A549 treated with AZD2906 at 1 μM for 4 hours (cell line): ENCODE measurements at places on chromosomes 5 and 9. TPM values are rescaled to one million over a fixed set of nuclear protein-coding genes. Genes with fewer than 3 reads are reported as not detected.

NAIP gene
- total RNA-seq = 0.32 to 0.46 TPM (median 0.40 TPM) in 5 replicates

PCDHA6 gene
- total RNA-seq = 0.03 to 0.07 TPM (median 0.07 TPM) in 5 replicates

PTPDC1 gene
- 3.4 to 4.5 TPM (median 4.1 TPM) in 5 replicates for total RNA-seq

ZNF300 gene
- total RNA-seq = 1.9 to 2.8 TPM (median 2.4 TPM) in 5 replicates

CNTNAP3 gene
- 8.0 to 10.7 TPM (median 8.8 TPM) in 5 replicates for total RNA-seq

INSL4 gene
- total RNA-seq = 14.4 to 17.2 TPM (median 16.2 TPM) in 5 replicates

NAA35 gene
- 24.7 to 30.7 TPM (median 26.1 TPM) in 5 replicates for total RNA-seq

NUTM2G gene
- total RNA-seq = not detected in 5 replicates

LHX3 gene
- 0.07 to 0.08 TPM (median 0.08 TPM) in 4 of 5 replicates, not detected in the other for total RNA-seq

NSA2 gene
- total RNA-seq = 113 to 149 TPM (median 119 TPM) in 5 replicates

COL15A1 gene
- total RNA-seq = 0.53 to 0.87 TPM (median 0.57 TPM) in 5 replicates

PCDHB5 gene
- 1.3 to 1.7 TPM (median 1.4 TPM) in 5 replicates for total RNA-seq

ZFAND5 gene
- 222 to 348 TPM (median 293 TPM) in 5 replicates for total RNA-seq

WHRN gene
- 5.6 to 7.9 TPM (median 7.8 TPM) in 5 replicates for total RNA-seq

HTR1A gene
- not detected in 5 replicates for total RNA-seq

CHSY3 gene
- 0.06 to 0.09 TPM (median 0.07 TPM) in 5 replicates for total RNA-seq

TRPM3 gene
- total RNA-seq = not detected in 5 replicates

TLX3 gene
- total RNA-seq = not detected in 5 replicates

ERAP2 gene
- 0.98 to 2.0 TPM (median 1.2 TPM) in 5 replicates for total RNA-seq
